ENCODE measurements at places on chromosomes 1 and 21. TPM values are rescaled to one million over a fixed set of nuclear protein-coding genes. Genes with fewer than 3 reads are reported as not detected.

The FAM177B gene
- 36.8 TPM for total RNA-seq

The CA14 gene
- total RNA-seq: 2.4 TPM

DNA sequence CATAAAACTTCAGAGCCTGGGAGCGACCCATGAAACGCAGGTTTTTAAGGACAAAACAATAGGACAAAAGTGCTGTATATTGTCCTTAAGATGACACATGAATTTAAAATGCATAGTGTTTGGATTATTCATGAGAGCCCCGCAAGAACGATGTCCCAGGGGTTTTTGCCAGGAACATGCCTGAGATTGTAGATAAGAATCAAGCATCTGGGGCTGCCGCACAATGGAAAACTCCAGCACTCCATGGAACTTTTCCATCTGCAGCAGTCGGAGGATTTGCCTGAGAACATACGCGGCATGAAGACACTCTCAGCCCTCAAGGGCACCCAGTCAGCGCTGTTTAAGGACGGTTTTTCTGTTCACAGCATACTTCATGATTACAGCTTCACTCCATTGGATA lies 5.3 kb upstream of the ERG start:
- DNase-seq: no peak

DNA sequence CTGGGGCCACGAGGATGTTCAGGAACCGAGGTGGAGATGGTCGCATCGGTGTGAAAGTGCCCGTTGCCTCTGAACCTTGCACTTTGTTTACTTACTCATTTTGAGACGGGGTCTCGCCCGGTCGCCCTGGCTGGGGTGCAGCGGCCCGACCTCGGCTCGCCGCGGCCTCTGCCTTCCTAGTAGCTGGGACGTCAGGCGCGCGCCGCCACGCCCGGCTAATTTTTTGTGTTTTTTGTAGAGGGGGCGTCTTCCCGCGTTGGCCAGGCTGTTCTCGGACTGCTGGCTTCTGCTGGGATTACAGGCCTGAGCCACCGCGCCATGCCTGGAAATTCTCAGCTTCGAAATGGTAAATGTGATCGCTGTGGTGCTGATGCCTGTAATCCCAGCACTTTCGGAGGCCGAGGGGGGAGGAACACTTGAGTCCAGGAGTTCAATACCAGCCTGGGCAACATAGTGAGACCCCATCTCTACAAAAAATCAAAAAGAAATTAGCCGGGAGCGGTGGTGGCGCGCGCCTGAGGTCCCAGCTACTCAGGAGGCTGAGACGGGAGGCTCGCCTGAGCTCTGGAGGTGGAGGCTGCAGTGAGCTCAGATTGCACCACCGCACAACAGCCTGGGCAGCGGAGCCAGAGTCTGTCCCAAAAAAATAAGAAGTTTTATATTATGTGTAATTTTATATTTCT lies 684 bp upstream of the MRPL20 start:
- no peak for DNase-seq

The NR1I3 gene
- total RNA-seq: not detected

Measured in mucosa of gallbladder (tissue), 1 donor.